ENCODE measurements at places on chromosomes 2 and 18.

GRCh38 chr18:1103537-1103936 is 198.9 kb downstream of the ADCYAP1 start:
- no peak for DNase-seq

DNA sequence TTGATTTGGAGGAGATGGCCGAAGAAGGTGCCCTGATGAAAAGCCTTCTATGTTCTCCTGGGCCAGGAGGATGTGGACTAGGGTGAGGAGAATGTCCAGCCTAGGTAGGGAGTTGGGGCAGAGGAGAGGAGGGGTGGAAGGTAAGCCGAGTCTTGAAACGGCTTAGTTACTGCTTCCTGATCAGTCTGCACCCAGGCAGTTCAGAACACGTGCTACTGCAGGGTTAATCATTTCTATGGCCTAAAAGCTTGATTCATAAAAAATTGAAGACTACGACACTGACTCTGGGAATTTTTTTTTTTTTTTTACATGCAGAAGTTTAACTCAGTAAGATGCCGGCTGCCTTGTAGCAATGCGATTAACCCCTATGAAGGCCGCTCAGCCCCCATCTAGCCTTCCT is 125.3 kb downstream of the TMEM163 start:
- DNase-seq, result no peak

GRCh38 chr2:146666340-146666739 is 1178.5 kb upstream of the ACVR2A start:
- DNase-seq, result no peak

GRCh38 chr2:66762761-66763160 is 327.8 kb downstream of the MEIS1 start:
- DNase-seq, result no peak

GRCh38 chr2:172655838-172656573 is 79.6 kb upstream of the RAPGEF4 start:
- no peak for DNase-seq

GRCh38 chr2:96881349-96882195 is 11.7 kb upstream of the SEMA4C start:
- DNase-seq, result no peak

DNA sequence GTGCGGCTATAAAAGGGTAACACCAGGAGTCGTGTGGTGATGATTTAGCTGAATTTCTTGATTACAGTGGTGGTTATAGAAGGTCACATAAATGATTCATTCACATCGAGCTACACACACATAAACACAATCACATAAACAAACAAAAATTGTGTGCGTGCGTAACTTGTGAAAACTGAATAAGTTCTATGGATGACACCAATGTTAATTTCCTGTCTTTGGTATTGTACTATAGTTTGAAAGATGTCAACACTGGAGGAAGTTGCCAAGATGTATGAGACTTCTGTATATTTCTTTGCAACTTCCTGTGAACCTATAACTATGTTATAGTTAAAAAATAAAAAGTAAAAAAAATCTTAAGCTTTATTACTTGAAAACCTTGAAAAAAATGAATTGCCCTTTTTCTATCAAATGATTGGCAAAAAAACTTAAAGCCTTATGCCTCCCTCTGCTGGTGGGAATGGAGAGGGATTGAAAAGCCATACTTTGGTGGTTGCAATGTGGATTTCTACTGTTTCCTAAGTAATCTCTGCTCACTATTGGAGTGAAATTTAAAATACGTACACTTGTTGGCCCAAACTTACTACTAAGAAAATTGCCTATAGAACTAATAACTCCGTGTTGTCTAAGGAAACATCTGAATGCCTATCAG is 227.7 kb downstream of the RPIA start:
- DNase-seq, result no peak

GRCh38 chr2:225574582-225575138 is 175.2 kb downstream of the NYAP2 start:
- DNase-seq, result no peak

DNA sequence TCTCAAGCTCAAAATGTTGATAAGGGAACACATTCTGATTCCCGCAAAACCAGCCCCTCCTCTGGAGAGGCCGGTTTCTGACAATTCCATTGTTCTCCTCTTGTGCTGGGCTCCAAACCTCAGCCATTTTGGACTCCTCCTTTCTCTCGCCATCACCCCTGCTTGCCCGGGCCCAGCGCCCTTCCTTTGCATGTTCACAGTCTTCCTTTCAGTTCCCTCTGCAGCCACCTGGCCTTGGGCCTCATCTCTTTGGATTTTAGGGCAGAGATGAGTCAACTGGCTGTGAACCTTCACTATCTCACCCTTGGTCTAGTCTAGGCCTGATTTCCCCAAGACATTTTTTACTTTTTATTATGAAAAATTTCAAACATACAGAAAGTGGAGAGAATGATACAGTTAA is 155.9 kb upstream of the MAP3K20 start:
- DNase-seq, result no peak

DNA sequence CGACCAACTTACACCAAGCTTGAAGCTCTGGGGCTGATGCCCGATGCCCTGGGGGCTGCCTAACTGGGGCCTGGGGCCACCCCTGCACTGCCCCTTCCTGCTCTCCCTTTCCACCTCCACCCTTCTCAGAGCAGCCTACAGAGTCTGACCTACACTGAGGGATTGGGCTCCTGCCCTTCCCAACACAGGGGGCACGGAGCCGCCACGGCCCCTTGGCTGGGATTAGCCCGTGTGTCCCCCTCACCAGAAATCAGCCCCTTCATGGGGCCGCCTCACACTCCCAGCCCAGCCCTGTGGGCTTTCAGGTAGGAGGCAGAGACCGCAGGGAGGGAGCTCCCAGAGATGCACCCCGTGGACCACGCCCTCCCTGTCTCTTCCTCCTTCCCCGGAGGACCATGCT is 198.0 kb downstream of the EIPR1 start:
- DNase-seq, result no peak

GRCh38 chr2:197675246-197675645 is at the start of gene RFTN2:
Gene RFTN2, minus strand, starts transcription at chr2:197675587. Its CDS starts 129 bp downstream, at chr2:197675458.
- DNase-seq, result no peak

- no peak for DNase-seq
These were observed 291.0 kb downstream of the CALCRL start for GRCh38 chr2:187157046-187157445.

- no peak for DNase-seq
These were observed 23.3 kb upstream of the LMAN1 start for GRCh38 chr18:59382383-59382782.

Data from stimulated activated CD8-positive, alpha-beta memory T cell treated with anti-CD3 and anti-CD28 coated beads, Interleukin-12 subunit alpha, Interleukin-12 subunit beta, amount 100 ng/mL, for 4 hours (primary cell).